ENCODE measurements at places on chromosomes 3 and 15. TPM values are rescaled to one million over a fixed set of nuclear protein-coding genes. Genes with fewer than 3 reads are reported as not detected.
A peak's percentile ranks its signal among the peaks of the same experiment; 100 is the strongest.

IL17RB gene
- 3.2 TPM for total RNA-seq

DNA sequence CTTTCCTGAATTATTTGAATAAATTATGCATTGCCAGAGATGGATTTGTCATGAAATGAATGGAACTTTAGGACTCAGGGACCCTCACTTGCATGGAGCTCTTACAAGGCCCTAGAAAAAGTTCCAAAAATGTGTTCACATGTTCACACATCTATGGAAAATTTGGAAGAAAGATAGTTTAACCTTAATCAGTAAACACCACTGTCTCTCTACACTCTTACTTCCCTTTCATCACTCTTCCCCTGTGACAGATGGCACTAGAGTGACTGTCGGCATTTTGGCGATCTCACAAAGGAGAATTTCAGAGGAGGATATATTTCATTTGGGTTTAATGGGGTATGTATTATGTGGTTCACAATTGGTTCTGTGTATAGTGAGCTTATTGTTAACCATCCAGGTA is 600.8 kb downstream of the IGSF11 start:
- no peak for DNase-seq

GRCh38 chr15:41794081-41794480 is 19.8 kb downstream of the MAPKBP1 start:
- DNase-seq: no peak

DNA sequence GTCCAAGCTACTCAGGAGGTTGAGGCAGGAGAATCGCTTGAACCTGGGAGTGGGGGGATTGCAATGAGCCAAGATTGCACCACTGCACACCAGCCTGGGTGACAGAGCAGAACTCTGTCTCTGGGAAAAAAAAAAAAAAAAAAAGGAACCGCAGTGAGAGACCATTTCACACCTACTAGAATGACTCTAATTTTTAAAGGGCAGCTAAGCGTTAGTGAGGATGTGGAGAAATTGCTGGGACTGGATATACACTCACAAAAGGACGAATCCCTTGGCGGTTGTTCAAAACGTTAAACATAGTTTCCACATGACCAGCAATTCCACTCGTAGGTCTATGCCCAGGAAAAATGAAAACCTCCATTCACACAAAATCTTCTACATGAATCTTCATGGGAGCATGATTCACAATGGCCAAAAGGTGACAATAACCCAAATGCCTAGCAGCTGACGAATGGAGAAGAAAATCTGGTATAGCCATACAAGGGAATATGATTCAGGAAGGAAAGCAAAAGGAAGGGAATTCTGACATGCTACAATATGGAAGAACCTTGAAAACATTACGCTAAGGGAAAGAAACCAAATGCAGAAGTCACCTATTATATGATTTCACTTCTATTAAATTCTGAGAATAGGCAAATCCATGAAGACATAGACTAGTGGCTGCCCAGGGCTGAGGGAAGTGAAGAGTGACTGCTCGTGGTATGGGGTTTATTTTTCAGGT is 127.0 kb downstream of the CHSY1 start:
- no peak for DNase-seq

DNA sequence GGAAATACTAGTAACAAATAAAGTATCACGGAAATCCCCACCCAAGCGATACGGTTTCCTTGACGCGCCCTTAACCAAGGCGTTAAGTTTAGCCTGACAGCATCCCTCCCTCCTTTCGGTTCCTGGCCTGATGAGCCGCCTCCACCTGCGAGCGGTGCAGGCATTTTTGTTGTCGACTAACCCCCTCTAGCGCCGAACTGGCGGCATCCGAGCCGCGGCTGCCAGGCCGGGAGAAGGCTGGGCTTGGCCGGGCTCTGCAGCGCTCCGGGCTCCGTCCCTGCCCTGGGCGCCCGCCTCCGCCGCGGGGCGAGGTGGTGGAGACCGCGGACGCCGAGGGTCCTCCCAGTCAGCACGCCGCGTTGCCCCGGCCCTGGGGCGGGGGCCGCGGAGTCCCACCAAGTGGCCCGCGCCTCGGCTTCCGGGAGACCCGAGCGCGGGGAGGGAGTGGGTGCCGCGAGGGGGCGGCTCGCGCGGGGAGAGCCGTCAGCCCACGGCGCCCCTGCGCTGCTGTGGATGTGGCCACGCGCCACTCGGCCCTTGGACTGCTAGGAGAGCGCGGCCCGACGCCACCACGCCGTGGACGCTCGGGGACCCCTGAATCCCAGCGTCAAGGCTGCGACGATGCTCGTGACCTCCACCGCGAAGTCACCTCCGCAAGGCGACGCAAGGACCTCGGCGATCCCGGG is 1.1 kb upstream of the EPHA6 start:
- peak; percentile 77 for DNase-seq

DNA sequence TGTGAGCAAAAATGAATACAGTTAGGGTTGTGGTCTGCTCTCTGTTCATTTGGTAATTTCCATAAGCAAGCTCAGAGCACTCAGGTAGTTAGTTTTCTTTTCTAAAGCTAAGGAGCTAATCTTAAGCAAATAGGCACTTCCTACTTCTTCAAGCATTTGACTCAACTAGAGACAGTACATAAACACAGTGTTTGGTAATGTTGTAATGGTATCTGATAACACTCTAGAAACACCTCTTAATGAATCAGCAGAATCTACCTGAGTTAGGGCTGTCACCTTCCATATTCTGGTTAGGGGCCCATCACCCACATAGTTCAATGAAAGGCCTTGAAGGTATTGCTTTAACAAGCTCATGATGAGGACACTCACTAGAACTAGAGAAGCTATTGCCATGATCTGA is 83.1 kb downstream of the PLCH1 start:
- DNase-seq: no peak

DNA sequence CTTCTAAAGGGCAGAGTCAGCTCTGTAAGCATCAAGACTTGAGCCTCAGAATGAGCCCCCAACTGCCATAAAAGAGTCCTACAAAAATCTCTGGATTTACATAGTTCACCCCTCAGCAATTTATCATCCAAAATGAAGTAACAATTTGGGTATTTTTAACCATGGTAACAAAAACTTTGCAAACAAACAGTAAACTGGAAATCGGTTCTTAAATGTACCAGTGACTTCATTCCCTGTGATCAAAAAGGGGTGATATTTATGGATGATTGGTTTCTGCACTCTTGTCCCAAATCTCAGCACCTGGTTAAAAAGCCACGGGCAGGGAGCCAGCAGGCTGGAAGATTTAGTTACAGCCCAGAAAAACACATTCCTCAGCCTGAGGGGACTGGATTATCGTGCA is 73.6 kb downstream of the TFG start:
- DNase-seq: peak; percentile 68

- DNase-seq: no peak
These were observed 89.7 kb downstream of the TP63 start for GRCh38 chr3:189720736-189721417.

DNA sequence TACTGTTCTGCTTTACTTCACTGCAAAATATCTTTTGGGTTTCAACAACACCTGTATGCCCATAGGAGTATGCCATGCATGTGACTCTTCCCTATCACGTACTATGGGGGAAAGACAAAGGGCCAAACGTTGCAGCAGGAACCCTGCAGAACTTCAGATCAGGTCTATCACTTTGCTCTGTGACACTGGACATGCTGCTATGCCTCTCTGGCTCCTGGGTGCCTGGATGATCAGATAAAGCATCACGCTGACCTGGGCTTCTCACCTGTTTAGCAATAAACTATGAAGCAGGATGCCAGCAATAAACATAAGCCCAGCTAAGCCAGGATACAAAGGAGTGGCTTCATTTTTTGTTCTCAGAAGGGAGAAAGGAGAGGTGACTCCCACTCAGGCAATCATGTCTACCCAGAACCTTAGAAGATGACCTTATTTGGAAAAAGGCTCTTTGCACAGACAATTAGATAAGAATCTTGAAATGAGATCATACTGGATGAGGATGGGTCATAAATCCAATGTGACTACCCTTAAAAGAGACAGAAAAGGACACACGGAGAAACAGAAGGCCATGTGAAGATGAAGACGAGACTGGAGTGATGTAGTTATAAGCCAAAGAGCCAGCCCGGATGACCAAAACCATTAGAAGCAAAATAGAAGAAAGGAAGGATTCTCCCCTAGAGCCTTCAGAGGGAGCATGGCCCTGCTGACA is 19.3 kb downstream of the POMGNT2 start:
- no peak for DNase-seq

- no peak for DNase-seq
These were observed 2.7 kb upstream of the PCNP start for GRCh38 chr3:101571028-101571895.

DNA sequence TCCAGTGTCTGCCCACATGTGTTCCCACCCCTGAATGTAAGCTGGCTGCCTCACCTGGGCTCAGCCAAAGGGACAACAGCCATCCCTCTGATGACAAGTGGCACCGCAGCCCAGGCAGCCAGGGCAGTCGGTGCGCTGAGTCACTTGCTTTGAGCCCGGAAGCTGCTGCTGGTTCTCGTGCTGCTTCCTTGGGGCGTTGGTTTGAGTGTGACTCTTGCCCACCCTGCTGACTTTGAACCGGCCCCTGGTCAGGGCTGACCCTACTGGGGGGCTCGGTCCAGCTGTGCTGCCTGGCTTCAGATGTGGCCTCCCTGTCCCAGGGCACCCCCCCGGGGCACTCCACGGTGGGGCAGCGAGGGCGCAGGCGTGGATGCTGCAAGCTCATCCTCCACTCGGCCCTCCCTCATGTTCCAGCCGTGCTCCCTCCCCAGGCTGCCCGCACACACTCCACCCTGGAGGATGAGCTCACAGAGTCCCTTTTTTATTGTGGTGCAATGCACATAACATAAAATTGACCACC is 62.1 kb downstream of the EFCAB12 start:
- DNase-seq: peak; percentile 53

GOLGA6A gene
- total RNA-seq: not detected

GRCh38 chr15:92848852-92849598 is 51.1 kb upstream of the CHD2 start:
- DNase-seq: no peak

DNA sequence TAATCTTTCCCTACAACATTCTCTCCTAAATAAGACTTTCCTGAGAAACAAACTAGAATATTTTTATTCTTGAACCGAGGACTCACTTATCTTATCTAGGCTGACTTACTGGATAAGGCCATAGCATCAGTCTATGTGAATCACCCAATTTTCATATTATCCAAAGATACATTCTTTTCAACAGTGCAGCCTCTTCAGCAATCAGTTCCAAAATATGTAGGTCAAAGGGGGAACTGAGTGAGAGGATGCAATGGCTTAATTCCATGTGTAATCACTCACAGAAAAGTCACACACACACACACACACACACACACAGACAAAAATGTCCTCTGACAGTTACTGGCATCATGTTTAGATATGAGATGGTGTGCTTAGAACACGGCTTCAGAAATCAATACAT is 31.5 kb upstream of the MECOM start:
- no peak for DNase-seq

- DNase-seq: no peak
These were observed 48.8 kb downstream of the HMCES start for GRCh38 chr3:129327510-129327909.

GRCh38 chr15:60814062-60814461 is 335.1 kb upstream of the ICE2 start:
- DNase-seq: no peak

PLA2G4B gene
- 5.8 TPM for total RNA-seq

DNA sequence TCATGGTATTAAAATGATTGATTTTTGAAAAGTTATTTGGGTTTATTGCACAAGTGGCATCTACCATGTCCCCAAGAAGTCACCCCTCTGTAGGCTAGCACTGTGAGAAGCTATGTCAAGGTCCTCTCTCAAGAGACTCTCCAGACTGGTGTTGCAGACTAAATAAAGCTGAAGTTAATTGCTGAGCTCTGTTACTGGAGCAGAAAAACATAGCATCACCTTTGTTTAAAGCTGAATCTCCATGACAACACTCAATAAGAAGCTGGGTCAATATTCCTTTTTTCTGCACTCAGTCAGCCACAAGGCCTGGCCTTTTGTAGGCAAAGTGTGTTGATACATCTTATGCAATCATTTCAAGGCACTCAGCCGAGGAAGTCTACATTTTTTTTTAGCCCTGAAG is 806.6 kb upstream of the LMCD1 start:
- DNase-seq: no peak

DNA sequence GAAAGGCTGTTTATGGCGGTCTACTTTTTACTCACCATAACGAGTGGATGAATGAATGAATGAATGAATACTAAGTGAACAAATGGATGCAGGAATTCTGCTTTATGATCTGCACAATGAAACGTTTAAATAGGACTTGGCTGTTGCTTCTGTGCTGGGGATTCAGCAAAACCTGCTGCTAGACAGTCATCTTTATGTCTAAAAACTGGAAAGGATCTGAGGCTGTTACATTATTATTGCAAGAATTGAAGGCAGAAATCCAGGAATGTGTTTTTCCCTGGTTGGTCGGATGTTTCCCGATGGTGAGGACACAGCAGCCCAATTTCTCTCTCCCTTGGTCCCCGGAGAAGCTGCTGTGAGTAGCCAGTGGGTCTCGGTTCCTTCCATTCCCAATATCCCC is 94.2 kb downstream of the GABRG3 start:
- no peak for DNase-seq

DNA sequence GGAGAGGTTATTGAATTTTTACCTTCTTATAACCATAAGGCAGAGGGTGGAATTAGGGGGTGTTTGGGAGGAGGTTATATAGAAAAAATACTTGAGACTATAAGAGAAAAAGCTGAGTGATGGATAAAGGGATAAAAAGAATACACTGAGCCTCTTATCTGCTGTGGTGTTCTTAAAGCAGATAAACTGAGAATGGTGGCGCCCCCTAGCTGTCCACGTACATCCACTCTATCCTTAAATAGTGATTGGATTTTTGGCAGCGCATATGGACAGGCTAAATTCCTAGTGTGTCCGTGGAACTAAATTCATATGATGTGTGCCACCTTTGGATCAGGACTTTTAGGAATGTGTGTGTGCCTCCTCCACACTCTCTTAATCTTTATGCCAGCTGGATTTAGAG is 121.1 kb downstream of the OXSM start:
- DNase-seq: no peak
